ENCODE measurements at places on chromosomes 2 and 18.
A peak's percentile ranks its signal among the peaks of the same experiment; 100 is the strongest.

DNA sequence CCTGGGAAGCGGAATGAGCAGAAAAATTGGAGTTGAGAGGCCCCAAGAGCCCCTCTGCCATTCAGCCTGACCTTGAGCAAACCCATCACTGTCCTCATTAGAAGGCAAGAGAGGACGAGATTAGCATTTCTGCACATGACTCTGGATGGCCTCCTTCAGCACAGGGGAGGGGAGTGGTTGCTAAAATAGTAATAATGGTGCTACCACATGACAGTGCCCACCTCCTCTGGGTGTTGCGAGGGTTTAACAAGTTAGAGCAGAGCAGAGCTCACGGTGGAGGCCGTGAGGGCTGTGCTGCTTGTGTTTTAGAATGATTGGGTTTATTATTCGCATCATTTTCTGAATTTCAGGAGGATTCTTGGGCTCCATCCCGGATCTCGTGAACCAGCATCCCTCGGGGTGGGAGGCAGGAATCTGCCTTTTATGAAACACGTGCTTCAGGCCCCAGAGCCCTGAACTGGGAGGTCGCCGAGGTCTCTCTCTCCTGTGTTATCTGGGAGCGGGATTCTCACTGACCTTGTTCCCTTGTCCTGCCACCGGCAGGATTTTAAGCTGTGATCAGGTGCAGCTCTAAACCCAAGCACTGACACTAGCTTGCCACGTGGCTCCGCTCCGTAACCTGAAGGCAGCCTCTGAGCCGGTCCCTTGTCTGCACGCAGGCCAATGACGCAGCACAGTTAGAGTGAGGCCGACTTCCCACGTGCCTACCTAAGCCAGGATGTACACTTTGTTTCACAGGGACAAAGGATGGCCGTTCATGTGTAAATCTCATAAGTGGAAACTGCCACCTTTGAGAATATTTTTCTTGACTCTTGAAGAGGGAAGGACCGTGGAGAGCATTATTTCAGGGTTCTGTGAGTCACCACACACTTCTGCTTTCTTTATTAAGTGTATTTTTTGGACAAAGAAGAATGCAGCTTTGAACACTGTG is 142.3 kb downstream of the ACOXL start:
- DNase-seq: no peak

GRCh38 chr2:68766376-68766845 is 31.8 kb downstream of the ARHGAP25 start:
- no peak for DNase-seq

- DNase-seq: no peak
These were observed 107.0 kb downstream of the PDE1A start for GRCh38 chr2:182319556-182320505.

GRCh38 chr2:224401641-224402342 is at the start of gene FAM124B:
TSS of gene FAM124B (minus strand) at chr2:224402107. CDS start at chr2:224401768, 339 bp downstream.
- DNase-seq: no peak

DNA sequence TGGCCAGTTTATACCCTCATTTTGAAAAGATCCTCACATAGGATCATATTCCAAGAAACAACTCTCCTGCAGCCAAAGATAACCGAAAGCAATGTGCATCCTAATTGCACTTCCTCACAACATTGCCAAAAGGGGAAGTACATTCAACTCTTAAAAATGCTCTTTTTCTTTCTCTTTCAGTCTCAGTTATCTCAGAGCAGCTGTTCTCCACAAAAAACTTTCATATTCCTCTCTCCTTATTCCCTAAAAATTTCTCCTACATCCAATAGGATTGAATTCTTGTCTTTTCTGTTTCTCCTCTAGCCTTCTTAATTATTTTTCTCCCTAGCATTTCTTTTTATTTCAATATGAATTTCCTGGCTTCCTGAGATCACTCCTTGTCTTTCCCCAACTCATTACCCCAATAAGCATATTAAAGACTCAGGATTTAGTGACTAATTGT is 7.4 kb upstream of the VRK2 start:
- DNase-seq: peak; percentile 7

DNA sequence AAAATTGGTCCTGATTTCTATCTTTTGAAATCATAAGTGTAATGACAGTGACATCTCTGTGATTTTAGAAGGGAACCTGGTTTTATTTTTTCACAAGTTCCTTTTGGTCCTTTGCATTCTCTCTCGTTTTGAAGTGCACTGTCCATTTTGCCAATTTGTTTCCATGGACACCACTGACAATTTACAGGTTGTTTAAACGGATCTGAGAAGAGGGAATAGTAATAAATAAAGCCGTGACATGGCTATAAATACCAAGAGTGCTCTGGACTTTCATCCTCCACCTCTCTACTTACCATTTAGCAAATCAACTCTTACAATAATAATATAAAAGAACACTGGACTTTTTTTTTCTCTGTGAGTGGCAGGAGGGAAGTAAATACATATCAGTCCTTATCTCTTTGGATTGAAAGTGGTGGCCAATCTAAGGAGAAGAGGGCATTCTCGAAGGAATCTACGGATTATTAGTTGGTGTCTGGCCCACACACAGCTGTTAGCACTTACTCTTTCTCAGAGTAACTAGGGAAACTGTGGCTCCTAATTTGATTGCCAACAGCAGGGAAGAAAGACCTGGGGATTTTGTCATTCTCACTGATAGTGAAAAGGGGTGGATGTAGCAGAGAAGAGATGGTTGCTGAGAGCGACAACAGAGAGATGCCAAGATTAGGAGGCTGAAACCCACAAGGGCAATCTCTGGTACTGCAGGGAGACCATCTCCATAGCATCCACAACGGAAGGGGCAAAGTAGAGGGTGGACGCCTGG is 108.7 kb upstream of the FSHR start:
- no peak for DNase-seq

DNA sequence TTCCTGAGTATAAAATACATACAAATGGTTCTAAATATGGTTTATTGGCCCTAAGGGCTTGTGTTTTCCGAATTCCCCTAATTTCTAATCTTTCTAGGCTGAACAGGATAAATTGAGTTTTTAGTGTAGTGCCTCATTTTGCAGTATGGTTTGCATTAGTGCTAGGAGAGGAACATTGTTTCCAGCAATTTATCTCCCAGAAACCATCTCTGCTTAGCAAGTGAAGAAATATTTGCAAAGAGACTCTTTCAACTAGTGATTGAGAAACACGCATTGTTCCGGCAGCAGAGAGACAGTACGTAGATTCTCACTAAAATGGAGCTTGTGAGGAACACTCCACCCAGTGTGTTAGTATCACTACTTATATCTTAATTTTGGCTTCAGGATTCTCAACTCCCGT is 177.8 kb upstream of the EPAS1 start:
- DNase-seq: no peak

- no peak for DNase-seq
These were observed 477.6 kb downstream of the FBXO15 start for GRCh38 chr18:73670039-73670438.

- peak; percentile 49 for DNase-seq
These were observed at the start of gene ANKMY1 for GRCh38 chr2:240557808-240558207. TSS of gene ANKMY1 (minus strand) at chr2:240557988. CDS start at chr2:240557335, 653 bp downstream.

DNA sequence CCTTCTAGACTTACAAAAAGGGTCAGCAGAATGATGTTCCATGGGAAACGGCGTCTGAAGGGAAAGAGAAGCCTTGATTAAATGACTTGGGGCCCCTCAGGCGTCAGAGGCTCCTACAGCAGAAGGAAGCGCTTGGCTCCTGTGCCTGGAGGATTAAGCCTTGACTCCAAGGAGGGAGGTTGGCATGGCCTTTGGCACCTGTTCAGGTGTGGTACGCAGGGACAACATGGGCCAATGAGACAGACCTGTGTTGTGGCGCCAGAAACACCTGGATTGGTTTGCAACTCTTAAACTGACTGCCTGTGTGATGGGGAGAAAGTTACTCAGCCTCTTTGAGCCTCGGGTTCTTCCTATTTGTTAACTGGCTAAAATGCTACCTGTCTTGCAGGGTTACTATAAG is 7.6 kb downstream of the PNKD start:
- DNase-seq: no peak

- DNase-seq: no peak
These were observed 16.6 kb downstream of the THAP4 start for GRCh38 chr2:241620419-241620769.

GRCh38 chr18:22026362-22026761 is 143.0 kb upstream of the GATA6 start:
- no peak for DNase-seq

GRCh38 chr2:134281815-134282419 is 28.0 kb downstream of the MGAT5 start:
- DNase-seq: no peak

All from amniotic stem cell (primary cell).